CD4-positive, alpha-beta T cell treated with Interleukin-15 for 1 hour (primary cell): ENCODE measurements at places on chromosomes 12 and 14.

- no peak for DNase-seq
Measured at GRCh38 chr12:65055859-65056258, 65.2 kb downstream of the WIF1 start.

GRCh38 chr12:113788020-113788856 is 177.9 kb downstream of the RBM19 start:
- DNase-seq, result no peak

- no peak for DNase-seq
Measured at GRCh38 chr14:94022532-94023411, 3.4 kb upstream of the OTUB2 start.

DNA sequence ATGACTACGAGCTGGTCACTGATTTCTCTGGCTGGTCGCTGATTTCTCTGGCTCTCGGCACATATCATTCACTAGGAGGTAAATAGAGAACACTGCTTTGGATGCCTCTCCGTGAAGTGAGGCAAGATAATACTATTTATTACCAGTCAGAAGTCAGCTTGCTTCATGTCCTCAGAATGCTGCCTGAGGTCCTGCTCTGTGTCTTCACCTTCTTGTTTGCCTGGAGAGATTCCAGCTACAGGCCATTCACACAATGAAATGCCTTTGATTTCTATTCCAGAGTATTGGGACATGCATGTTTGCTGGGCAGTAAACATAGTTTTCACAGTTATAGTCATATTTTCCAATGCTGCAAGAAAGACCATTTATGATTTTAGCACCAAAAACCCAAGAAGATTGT is 106.7 kb downstream of the AEBP2 start:
- DNase-seq, result no peak

GRCh38 chr12:10392394-10392930 is 2.6 kb upstream of the KLRK1 start:
- peak; percentile 61 for DNase-seq

- DNase-seq, result no peak
Measured at GRCh38 chr12:85424581-85425348, 144.7 kb downstream of the ALX1 start.

DNA sequence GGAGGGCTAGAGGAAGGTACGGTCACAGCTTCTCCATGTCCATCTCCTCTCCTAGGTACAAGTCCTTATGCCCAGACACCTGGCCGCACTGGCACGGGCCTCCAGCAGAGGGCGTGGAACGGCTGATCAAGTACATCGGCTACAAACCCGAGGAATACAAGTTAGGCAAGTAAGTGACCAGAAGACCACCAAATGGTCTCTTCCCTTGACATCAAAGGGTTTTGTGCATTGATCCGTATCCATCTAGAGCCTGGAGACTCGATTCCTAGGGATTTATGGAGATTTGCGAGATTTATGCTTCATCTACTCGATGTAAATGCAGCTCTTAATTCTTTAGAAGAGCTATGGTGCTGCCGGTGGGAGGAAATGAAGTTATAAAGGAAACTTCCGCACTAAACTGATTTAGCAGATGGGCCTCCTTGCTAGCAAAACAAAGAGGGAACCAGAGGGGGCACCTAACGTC is 44.2 kb downstream of the KCTD10 start:
- DNase-seq, result peak; percentile 72

DNA sequence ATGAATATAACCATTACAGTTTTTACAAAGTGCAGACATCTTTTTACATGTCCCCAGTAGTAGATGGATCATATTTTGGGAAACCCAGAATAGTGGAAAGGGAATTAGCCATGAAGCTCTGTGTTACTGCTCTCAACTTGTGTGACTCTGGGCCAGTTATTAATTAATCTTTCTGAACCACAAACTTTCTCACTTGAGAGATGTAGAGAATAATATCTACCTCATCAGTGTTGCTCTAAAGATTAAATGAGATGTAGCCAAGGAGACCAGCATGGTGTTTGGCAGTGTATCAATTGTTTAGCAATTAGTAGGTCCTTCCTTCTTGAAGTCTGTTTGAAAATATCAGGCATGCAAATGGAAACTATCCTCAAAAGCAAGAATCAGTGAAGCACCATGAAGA is 169.2 kb downstream of the TMTC2 start:
- no peak for DNase-seq

- DNase-seq, result no peak
Measured at GRCh38 chr12:6956021-6956727, 5.0 kb downstream of the PTPN6 start.

GRCh38 chr14:69101331-69101826 is 51.5 kb downstream of the DCAF5 start:
- no peak for DNase-seq

DNA sequence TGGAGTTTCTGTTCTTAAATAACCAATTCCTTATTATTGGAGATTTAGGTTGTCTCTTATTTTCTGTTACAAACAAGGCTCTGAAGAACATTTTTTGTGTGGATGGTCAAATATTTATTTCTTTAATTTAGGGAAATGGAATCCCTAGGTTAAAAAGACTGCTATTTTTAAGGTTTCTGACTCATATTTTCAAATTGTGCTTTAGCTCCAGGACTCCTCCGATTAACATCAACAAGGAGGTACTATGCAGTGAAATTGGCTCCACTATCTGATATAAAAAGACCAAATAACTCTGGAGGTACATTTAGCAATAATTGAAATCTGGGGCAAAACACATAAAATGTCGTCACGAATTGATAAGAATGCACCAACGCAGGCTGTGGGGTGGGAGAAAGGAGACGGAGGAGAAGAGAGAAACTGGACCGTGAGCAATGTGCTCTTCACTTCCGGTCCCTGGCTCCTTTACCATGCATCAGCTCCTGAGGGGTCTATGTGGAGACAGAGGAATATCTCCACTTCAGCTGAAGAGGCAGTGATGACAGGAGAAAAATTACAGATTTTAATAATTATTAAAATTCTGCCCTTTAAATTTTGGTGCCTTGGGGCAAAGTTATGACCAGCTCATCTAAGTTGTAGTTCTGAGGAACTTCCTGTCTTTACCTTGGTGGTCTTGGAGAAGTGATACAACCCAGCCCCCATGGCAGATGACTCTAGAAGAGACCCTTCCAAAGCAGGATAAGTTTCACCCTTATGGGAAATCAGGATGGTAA is 90.2 kb upstream of the BTG1 start:
- no peak for DNase-seq

DNA sequence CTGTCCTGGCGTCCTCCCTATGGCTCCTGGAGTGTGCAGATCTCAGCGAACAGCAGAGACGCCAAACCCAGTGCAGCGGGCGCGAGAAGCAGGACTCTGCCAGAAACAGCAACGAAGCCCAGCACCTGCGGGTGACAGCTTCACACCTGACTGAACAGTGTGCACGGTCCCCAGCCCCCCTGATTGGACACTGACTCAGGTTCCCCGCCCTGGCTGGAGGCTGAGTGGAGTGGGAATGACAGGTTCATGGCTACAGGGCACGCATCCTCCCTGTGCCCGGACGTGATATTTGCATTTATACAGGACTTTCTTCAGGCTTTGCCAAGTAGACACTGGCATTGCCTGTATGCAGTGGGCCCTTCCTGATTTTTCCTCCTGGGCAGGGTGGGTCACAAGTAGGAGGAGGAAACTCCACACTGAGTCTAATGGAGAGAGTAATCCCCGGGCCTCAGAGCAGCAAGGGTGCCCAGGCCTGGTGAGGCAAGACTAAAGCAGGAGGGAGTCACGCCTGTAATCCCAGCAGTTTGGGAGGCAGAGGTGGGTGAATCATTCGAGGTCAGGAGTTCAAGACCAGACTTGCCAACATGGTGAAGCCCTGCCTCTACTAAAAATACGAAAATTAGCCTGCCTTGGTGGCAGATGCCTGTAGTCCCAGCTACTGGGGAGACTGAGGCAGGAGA is 71.6 kb downstream of the ASCL4 start:
- no peak for DNase-seq

DNA sequence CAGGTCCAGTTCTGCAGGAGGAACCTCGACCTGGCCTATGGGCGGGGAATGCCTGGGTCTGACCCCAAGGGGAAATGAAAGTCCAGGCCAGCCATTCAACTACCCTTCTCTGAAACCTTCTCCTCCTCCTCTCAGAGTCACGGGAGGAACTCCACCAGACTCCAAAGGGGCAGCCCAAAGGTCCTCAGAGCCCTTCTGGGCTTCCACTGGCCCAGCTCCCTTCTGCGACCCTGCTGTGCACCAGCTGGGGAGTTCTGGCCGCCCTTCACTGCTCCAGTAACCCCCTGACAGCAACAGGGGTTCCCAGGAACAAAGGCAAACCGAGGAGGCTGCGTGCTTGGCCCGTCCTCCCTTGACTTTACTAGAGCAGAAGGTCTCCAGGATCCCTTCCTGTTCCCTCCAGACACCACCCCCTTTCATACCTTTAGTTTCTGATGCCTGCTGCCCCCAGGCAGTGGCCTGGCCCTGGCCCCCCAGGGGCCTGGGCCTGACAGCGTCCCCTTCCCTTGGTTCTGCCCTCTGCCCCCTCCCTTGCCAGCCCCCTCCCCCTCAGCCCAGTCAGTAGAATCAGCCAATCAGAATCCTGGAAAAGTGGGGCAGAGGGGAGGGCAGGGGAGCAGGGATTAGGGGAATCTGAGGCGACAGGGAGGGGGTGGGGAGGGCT is 850 bp upstream of the ZNF385A start:
- peak; percentile 66 for DNase-seq

GRCh38 chr12:58395056-58395455 is 453.7 kb downstream of the ATP23 start:
- no peak for DNase-seq

DNA sequence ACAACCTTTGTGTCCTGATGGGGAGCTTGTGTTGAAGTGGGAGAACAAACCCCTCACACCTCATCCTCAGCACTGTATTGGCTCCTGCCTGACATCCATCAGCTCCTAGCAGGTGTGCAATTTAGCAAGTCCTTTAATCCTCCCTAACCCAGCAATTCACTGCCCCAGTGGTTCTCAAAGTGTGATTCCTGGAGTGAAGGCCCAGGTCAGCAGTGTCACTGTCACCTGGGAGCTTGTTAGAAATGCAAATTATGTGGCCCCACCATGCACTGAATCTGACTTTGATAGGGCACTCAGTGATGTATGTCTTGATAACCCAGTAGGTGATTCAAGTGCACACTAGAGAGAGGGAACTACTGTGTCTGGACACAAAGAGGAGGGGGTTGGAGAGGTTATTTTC is 133.6 kb downstream of the FGD4 start:
- no peak for DNase-seq

DNA sequence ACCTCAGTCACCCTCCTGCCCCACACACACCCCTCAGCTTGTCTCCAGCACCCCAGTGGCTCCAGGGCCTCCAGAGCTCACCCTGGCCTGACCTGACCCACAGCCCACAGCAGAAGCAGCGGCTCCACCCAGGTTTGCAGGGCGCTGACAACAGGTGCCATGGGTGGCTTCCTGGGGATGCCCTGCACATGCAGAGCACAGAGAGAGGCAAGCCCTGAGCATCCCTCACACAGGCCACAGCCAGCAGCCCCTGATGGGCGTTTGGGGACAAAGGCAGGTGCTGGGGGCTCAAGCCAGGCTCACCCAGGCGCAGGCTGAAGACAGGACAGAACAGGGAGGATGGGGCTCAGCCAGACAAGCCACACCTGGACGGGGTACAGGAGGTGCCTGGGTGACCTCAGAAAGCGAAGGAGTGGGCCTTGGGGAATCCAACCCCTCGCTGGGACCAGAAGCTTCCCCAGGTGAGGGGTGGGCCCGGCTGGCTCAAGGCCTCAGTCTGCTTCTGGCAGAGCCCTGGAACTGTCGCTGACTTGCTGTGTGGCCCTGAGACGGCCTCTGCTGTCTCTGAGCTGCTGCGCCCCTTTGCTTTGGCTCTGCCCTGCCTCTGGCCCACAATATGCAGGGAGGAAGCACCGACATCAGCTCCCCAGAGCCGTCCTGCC is 10.6 kb downstream of the ARL6IP4 start:
- no peak for DNase-seq

DNA sequence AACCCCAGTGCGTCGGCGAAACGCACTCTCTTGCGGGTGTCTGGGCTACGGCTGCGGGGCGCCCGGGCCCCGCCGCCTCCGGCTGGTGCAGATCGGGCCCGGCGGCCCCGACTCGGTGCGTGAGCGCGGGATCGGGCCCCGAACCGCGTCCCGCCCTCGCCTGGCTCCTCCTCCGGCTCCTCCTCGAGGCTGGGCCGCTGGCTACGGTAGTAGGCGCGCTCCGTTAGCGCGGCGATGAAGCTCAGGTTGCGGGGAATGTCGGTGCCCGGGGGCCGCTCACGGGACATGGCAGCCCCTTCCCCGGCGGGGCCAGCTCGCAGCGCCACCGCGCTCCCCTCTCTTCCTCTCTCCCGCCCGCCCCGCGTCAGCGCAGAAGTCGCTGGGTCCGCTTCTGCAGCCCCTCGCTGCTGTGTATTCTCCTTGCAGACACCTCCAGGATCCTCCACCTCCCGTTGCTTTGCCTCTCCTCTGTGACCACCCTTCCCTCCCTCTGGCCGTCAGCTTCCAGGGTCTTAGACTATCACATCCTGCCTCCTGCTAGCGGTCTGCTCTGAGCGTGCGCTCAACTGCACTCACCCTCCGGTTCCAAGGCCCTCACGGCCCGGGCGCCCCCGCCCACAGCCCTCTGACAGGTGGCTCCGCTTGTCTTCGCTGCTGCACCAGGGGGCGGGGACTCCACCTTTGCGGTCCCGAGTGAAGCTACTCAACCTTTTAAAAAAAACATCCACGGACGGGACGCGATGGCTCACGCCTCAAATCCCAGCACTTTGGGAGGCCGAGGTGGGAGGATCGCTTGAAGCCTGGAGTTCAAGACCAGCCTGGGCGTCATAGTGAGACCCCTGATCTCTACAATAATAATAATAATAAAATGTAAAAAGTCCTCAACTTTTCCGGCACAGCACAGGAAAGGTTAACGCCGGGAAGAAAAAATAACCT is at the start of gene PPP1R3E:
Gene PPP1R3E, minus strand, starts transcription at position 570 of the 936 bp plus-strand sequence. Its CDS starts 283 bp downstream, at position 287.
- peak; percentile 88 for DNase-seq

GRCh38 chr14:51094282-51094821 is 553 bp downstream of the TRIM9 start:
- DNase-seq, result no peak

GRCh38 chr12:114163771-114164170 is 197.6 kb upstream of the RBM19 start:
- no peak for DNase-seq

GRCh38 chr12:19778172-19778571 is 338.9 kb downstream of the AEBP2 start:
- DNase-seq, result no peak

DNA sequence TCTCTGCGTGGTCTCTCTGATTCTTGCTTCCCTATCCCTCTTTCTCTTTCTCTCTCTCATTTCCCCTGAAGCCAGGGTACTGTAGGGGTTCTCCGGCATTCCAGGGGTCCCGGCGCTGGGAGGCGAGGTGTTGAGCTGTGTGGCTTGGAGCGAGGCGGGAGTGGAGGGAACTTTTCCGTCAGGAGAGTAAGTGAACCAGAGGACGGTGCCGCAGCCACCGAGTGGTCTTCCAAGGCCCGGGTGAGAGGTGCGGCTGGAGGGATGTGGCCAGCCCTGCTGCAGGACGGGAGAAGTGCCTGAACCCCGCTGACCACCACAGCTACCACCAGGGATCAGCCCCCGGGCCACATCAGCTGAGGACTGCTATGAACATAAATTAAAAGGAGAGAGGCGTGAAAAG is 68.2 kb upstream of the FAM181A start:
- DNase-seq, result no peak
